ENCODE measurements at places on chromosomes 5 and 9. TPM values are rescaled to one million over a fixed set of nuclear protein-coding genes. Genes with fewer than 3 reads are reported as not detected.

The EMB gene
- total RNA-seq = not detected

The TAF11L5 gene
- not detected for total RNA-seq

The BTNL9 gene
- not detected for total RNA-seq

The PRRX2 gene
- not detected for total RNA-seq

The PCDHA6 gene
- total RNA-seq = under 0.01 TPM

The PCDHB9 gene
- total RNA-seq = 0.18 TPM

The PALM2AKAP2 gene
- 0.53 TPM for total RNA-seq

The INSL4 gene
- not detected for total RNA-seq

The AHRR gene
- 2.8 TPM for total RNA-seq

The JMY gene
- total RNA-seq = 3.5 TPM

The FGF1 gene
- 1.8 TPM for total RNA-seq

The GPRIN1 gene
- 5.3 TPM for total RNA-seq

The C5orf58 gene
- total RNA-seq = not detected

The SPEF2 gene
- total RNA-seq = 6.4 TPM
